ENCODE measurements at places on chromosomes 1 and 21. TPM values are rescaled to one million over a fixed set of nuclear protein-coding genes. Genes with fewer than 3 reads are reported as not detected.

Gene TMPRSS2
- total RNA-seq = not detected

Gene TMCO4
- 2.6 TPM for total RNA-seq

Gene RGS13
- total RNA-seq = under 0.01 TPM

Gene GRHL3
- not detected for total RNA-seq

Data from skeletal muscle tissue (tissue), 5 donors.